ENCODE measurements at places on chromosomes 7 and 10. TPM values are rescaled to one million over a fixed set of nuclear protein-coding genes. Genes with fewer than 3 reads are reported as not detected.

Gene CFAP46
- 9.8 TPM for total RNA-seq

Gene COPG2
- 74.3 TPM for total RNA-seq

Gene GBX1
- total RNA-seq = not detected

GRCh38 chr10:46554166-46554781 lies 2.2 kb downstream of the GPRIN2 start:
- peak; percentile 35 for DNase-seq

GRCh38 chr10:12165036-12165435 lies 30.7 kb downstream of the NUDT5 start:
- no peak for DNase-seq

GRCh38 chr10:108801775-108802517 lies 1121.4 kb downstream of the XPNPEP1 start:
- no peak for DNase-seq

DNA sequence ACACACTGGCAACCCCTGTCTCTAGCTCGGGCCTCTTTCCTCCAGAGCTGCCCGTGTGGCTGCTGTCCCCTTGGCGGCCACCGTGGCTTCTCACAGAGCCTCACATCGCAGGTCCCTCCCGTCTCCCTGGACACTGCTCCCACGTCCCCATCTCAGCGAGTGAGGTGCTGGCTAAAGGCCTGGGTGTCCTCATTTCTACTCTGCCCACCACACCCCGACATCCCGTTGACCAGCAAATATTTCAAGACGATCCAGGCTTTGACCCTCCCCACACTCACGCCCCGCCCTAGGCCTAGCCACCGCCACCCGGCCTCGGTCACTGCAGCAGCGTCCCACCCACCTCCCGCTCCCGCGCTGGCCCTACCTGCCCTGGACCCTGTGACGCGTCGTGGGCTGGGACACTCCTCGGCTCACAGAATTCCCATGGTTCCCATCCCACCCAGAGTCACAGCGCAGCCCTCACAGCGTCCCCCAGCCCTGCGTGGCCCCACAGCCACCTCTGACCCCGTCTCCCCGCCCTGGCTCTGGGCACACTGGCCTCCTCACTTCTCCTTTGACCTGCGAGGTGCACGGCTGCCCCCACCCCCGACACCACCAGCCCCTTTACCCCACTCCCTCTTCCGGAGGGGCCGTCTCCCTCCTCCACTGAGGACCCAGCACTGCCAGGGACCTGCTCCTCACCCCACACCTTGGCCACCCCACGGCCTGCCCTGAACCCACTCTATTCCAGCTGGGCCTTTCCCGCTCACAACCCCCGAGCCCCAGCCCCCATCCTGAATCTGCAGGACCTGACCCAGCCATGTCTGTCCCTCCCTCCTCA lies 6.9 kb downstream of the ADAP1 start:
- no peak for DNase-seq

DNA sequence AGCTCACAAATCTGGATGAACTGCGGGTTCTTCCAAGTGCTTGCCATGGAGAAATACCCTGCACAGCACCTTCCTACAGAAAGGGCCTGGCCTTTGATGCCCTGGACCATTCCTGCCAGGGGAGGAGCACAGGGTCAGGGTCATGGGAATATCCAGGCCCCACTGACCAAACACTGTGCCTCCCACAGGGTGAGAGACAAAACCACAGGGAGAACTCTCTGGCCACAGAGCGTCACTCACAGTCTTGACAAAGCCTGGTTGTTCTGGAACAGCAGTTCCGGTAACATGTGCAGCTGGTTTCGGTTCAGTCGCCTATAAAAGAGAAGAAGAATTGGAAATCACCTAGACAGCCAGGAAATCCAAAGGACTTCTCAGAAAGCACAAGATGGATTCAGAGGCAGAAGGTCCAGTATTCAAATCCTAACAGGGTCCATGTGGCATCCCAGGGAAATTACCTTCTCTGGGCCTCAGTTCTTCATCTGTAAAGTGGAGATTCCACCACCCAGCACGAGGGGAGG lies 28.1 kb downstream of the SLIT1 start:
- DNase-seq = peak; percentile 17

DNA sequence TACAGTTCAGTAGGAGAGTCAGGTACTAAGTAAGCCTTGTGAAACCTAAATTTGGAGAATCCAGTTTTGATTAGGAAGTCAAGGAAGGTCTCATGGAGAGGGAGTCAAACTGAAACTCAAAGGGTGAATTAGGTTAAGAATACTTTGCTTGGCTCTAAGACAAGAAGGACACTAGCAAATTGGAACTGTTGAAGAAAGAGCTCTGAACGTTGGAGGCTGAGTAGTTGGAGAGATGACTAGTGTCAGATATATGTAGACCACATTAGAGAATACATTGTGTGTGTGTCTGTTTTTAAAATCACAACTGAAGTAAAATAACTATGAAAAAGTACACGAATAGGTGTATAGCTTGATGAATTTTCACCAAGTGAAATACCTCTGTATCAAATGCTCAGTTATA lies 6.3 kb downstream of the VPS26A start:
- DNase-seq = no peak

- peak; percentile 91 for DNase-seq
Measured at GRCh38 chr7:141551094-141551781, at the start of gene AGK. Gene AGK (plus strand): TSS chr7:141551410. CDS start chr7:141555467, 4,057 bp downstream.

DNA sequence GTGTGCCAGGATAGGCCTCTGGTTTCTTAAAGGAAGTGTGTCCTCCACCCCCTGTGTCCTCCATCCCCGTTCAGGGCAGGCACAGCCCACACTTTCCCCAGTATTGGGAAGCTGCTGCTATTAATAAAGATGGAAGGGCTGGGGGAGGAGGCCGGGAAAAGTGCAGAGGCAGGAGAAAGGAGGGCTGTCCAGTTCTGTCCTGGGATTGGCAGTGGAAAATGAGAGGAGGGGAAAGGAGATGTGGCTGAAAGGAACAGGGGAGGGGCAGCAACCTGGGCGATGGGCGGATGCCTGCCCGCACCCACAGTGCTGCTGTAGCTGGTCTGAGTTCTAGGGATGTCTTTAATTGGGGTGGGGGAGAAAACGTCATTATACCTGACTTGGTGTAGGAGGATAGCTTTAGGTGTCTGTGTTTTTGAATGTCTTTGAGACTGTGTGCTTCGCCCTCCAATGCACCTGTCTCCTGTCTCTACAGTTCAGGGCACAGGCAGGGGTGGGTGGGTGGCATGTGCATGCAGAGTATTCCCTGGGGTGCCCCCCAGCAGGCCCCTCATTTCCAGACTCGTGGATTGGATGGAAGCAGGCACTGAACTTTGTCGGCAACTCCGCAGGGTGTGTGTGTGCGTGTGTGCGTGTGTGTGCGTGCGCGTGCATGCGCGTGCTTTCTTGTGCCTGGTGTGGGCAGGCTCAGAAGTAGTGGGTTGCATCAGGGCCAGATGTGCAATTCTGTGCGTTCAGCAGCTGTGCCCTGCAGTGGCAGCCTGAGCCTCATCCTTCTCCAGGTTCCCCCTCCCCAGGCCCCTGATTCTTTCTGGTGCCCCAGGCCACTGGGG lies 2.5 kb downstream of the TRIM8 start:
- peak; percentile 46 for DNase-seq

DNA sequence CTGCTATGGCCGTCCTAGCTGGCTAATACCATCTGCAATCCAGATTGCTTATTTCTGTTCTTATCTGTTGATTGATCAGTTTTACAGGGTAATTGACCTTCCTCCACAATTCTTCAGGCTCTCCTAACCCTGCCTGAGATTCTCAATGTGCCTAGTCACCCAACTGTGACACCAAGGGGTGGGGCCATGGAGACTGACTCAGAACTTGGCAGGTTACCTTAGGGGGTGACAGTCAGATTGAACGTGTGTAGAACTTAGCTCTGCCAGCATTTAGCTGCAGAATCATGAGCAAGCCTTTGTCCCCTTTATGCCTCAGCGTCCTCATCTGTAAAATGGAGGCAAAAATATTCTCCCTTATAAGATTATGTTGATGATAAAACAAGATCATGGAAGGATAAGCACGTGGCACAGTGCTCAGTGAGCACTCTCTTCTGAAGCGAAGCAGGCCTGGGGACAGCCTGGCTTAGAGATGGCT lies 19.1 kb upstream of the LEP start:
- DNase-seq = no peak
